ENCODE measurements at places on chromosomes 4 and X. TPM values are rescaled to one million over a fixed set of nuclear protein-coding genes. Genes with fewer than 3 reads are reported as not detected.

Gene STIM2
- 25.4 TPM for total RNA-seq

Gene THAP9
- 18.9 TPM for total RNA-seq

Gene CISD2
- 14.1 TPM for total RNA-seq

Gene RAB9B
- 36.2 TPM for total RNA-seq

Gene WDFY3
- 112 TPM for total RNA-seq
